Left ventricle myocardium inferior (tissue), 1 donor: ENCODE measurements at places on chromosomes 3 and 15. TPM values are rescaled to one million over a fixed set of nuclear protein-coding genes. Genes with fewer than 3 reads are reported as not detected.

- DNase-seq: no peak
Observed at GRCh38 chr3:152499791-152500385, 231.2 kb downstream of the MBNL1 start.

DNA sequence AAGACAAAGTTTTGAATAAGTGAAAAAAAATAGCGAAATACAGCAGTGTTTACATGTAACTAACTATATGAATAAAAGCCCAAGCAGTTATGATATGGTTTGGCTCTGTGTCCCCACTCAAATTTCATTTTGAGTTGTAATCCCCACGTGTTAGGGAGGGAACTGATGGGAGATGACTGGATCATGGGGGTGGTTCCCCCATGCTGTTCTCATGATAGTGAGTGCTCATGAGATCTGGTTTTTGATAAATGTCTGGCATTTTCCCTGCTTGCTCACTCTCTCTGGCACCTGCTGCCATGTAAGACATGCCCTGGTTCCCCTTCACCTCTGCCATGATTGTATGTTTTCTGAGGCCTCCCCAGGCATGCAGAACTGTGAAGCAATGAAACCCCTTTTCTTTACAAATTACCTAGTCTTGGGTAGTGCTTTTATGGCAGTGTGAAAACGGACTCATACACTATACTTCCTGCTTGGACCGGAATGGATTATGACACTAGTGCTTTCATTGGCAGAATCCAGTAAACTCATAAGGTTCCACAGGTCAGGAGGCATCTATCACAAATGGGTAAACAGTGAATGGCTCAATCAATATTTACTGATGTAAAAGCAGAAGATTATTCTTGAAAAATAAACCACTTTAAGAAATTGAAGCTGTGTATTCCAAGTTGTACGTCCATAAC, 192.1 kb downstream of the CBLB start:
- no peak for DNase-seq

GRCh38 chr15:63112871-63113270, 8.8 kb upstream of the LACTB start:
- no peak for DNase-seq

GRCh38 chr3:149577801-149578200, 80.0 kb downstream of the WWTR1 start:
- no peak for DNase-seq

- DNase-seq: no peak
Observed at GRCh38 chr15:53974813-53975212, 3.4 kb upstream of the UNC13C start.

- no peak for DNase-seq
Observed at GRCh38 chr3:10726787-10727186, 89.2 kb upstream of the SLC6A11 start.

DNA sequence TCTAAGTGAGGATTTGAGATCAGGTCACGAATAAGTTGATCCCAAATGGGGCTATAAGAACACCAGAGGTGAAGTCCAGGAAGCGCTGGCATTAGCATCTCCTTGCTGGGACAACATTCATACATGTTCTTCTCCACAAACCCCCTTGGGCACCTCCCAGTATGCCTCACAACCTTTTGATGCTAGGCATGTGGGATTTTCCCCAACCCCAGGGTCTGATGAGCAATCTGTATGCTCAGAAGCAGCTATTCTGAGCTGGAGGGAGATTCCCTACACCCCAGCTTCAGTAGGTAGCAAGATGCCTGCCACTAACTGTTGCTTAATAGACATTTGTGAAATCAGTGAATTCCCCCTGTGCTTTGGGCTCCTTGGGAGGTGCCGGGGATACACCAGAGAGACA, 32.2 kb downstream of the SLC6A11 start:
- DNase-seq: no peak

GRCh38 chr15:89175617-89176191, 45.7 kb downstream of the RLBP1 start:
- no peak for DNase-seq

- no peak for DNase-seq
Observed at GRCh38 chr15:42719043-42719442, 17.9 kb downstream of the CDAN1 start.

DNA sequence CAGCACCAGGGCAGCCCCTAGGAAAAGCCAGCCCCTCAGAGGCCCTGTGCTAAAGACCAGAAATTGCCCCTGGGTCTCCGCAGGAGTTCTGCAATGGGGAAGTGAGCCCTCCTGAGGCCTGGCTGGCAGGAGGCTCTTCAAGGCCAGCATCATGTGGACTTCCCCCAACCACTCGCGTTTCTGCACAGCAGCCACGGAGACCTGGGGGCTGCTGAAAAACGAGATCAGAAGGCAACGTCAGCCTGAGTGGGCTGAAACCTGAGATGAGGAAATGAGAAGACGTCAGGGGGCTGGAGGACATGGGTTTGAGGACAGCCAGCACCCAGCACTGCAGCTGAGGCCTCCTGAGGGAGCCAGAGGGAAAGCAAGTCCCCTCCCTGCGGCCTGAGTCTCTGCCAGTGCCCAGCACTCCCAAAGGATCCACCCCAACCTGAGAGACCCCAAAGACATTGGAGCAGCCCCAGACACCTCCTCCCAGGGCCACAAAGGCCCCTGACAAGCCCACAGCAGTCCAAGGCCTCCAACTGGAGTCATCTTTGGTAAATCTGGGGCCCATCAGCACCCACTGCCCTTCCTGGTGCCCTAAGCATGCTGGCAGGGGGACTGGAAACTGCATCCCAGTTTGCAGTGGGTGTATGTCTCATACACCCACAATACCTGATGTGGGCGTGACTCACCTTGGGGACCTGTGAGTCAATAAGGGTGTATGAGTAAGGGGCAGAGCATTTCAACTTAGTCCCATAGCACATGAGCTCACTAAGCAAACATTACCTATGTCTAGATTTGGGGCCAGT, 29.2 kb upstream of the CYP11A1 start:
- DNase-seq: no peak

- DNase-seq: no peak
Observed at GRCh38 chr15:92751528-92751927, 96.0 kb upstream of the FAM174B start.

DNA sequence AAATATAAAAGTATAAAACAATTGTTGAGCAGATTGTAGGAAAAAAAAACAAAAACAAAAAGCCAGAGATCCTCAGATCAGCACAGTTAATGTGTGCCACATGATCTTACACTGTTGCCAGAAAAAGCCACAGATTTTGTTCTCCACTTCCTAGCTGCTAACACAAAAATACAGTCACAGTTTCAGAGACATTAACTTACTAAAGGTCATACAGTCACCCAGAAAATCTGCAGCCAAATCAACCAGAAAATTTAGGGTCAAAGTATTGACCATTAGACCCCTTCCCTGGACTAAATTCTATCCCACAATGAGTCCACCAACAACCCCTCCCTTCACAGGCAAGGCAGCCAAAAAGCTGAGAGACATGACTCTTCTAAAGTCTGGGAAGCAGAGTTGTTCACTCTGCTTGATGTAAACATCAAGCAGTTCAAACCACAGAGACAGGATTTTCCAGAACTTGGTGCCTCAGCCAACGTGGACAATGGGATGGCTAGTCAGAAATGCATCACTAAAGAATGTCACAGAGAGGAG, 59.1 kb downstream of the SST start:
- DNase-seq: no peak

DNA sequence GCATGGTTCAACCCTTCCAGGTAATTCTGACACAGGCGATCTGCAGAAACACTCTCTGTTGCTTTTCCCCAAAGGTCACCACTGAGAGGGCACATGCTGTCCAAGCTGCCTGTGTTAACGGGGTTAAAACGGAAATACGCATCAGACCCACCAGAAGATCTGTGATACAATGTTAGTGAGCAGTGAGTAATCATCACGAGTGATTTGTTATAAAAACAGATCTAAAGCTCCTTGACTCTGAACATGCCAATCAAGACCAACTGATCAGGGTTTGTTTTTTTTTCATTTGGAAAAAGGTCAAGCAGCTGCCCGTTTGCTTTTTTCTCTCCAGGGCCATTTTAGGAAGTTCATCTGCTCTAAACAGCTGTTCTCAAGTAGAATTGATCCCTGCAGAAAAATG, 43.2 kb downstream of the FGF12 start:
- DNase-seq: no peak

- no peak for DNase-seq
Observed at GRCh38 chr3:134252766-134253165, 2.1 kb upstream of the RYK start.

DNA sequence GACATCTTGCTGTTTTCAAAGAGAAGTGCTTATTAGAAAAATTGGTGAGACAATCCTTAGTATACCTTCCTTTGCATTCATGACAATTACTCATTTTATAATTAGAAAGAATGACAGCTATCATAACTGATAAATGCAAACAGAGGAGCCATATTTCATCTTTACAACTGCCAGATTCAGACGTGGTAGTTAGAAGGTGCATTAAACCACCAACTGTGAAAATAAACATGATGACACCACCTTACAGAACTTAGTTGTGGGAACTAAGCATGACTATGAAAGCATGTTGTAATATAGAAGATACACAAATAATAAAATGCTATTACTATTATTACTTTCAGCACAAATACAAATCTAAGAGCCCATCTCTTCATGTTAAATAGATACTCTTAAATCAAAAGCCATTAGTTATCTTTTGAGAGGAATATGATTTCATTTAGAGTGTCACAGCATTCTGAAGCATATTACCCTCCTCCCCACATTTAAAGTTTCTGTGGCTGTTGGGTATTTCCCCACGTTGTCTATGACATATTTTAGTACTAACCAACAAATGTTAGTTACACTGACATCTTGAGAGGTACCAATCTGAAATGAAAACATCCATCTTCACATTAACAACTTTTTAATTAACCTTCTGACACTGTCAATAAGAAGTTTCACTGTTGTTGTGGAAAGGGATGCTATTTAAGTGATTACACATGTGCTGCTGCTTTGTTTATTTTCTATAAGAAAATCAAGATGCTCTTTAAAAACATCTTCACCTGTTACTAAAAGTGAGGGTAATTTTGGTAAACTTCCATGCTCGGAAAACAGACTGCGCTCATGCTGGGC, 163.8 kb downstream of the LSAMP start:
- DNase-seq: no peak

- DNase-seq: no peak
Observed at GRCh38 chr3:149037684-149038083, 46.3 kb downstream of the GYG1 start.

WNT7A gene
- total RNA-seq: not detected

GCSAM gene
- 0.25 TPM for total RNA-seq

GOLGA8R gene
- 3.5 TPM for total RNA-seq

CIB1 gene
- total RNA-seq: 69.6 TPM

PLA2G4E gene
- not detected for total RNA-seq

NOX5 gene
- total RNA-seq: not detected

TRH gene
- not detected for total RNA-seq

ZPLD1 gene
- total RNA-seq: not detected

MYH15 gene
- 0.22 TPM for total RNA-seq

C3orf62 gene
- total RNA-seq: 2.8 TPM
